Peyer's patch (tissue), 4 donors: ENCODE measurements at places on chromosomes 2 and 18. TPM values are rescaled to one million over a fixed set of nuclear protein-coding genes. Genes with fewer than 3 reads are reported as not detected.

PJVK gene
- total RNA-seq = 1.7 TPM

DNA sequence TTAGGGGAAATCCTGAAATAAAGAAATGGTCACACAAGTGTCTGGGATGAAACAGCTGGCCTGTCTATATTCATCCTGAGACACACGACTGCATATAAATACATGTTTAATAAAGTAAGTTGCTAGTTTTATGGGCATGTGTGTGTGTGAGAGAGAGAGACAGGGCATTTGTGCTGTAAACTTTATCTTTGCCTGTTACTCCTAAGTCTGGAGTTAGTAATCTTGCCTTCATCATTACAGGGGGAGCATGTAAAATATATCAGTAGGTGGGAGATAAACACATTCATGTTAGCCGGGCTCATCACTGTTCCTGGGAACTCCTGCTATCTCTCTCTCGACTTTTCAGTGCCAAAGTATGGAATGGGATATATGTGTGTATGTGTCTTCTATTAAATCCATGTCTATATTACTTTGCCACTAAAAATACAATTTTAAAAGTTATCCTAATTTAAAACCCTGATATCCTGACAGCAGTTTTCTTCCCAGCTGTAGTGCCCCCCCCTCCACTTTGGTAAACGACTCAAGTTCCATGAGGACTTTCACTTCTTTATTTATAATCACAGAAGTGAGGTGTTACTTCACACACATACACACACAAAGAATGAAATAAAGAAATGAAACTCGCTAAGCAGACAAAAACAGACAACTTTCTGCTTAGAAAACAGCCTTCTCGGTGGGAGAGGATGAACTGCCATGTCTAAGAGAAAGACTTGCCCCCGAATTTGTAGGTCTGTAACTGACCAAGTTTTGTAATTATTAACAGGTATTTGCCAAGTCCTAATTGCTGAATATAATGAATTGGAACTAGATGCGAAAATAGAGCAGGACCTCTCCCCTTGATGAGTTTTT lies 947 bp downstream of the ZEB2 start:
- no peaks in the 10 kb centered on the region for H3K27me3 ChIP-seq
- no peaks in the 10 kb centered on the region for H3K4me1 ChIP-seq
- no peak for DNase-seq

GRCh38 chr18:32595832-32596231 lies 125.2 kb upstream of the GAREM1 start:
- no peaks in the 10 kb centered on the region for H3K4me1 ChIP-seq
- no peak overlapping the region for H3K27ac ChIP-seq
- no peak overlapping the region for H3K4me3 ChIP-seq

CSRNP3 gene
- 5.8 TPM for total RNA-seq

DNA sequence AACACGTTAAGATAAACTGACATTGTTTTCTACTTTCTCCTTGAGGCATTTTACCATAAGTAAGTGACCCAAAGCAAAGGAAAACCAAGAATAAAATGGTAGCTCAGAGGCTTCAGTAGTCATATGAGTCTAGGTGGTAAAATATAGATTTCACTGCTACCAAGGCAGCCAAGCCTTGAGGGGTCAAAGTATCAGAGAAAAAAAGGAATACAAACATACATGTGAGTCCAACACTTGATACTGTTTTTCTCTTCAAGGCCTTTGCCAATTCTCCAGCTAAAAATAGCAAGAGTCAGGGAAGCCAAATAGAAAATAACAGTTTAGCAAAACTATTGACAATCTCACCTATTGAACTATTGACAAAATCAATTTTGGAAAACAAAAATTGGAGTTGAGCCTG lies 925.9 kb downstream of the BCL11A start:
- H3K36me3 ChIP-seq = no peaks in the 10 kb centered on the region
- DNase-seq = no peak
- H3K27me3 ChIP-seq = no peaks in the 10 kb centered on the region
- no peak overlapping the region for H3K4me3 ChIP-seq
- H3K27ac ChIP-seq = no peak overlapping the region

GRCh38 chr2:162317058-162317742 lies 1.3 kb downstream of the IFIH1 start:
- peak overlapping the region; percentile 90 for H3K4me3 ChIP-seq
- no peak for DNase-seq
- H3K36me3 ChIP-seq = no peaks in the 10 kb centered on the region
- H3K27me3 ChIP-seq = no peaks in the 10 kb centered on the region
- H3K4me1 ChIP-seq = no peaks in the 10 kb centered on the region

- H3K4me1 ChIP-seq = no peaks in the 10 kb centered on the region
- no peak for DNase-seq
- no peaks in the 10 kb centered on the region for H3K36me3 ChIP-seq
- H3K27ac ChIP-seq = no peak overlapping the region
- no peaks in the 10 kb centered on the region for H3K27me3 ChIP-seq
- no peak overlapping the region for H3K4me3 ChIP-seq
Measured at GRCh38 chr18:61833387-61833786, 59.4 kb downstream of the RNF152 start.

DNA sequence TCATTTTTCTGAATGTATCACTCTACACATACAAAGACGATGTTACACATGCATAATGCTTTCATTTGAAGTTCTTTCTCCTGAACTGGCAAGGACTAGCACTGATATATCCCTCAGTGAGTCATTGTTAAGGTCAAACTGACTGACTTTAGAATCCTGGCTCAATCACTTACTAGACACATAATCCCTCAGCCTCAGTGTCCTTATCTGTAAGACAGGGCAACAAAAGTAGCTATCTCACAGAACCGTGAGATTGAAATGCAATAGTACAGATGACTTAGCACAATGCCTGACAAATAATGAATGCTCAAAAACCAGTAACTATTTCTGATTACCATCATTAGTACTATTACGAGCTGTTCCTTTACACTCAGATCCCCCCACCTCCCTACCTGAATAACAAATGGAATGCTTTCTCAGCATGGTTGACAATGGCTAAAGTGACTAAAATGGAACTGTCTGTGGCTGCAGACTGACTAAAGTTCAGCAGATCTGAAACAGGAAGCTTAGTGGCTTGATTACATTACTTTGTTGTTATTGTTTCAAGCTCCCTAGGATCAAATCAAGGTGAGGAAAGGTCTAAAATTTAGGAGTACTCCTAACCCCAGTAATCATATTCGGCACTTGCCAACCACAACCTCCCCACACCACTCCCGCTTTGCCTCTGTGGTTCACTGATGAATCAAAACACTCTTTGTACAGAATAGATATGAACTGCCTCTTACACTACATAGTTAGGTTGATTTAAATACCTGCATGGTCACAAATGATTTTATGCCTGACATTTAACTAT lies 35.8 kb upstream of the CACNB4 start:
- H3K27me3 ChIP-seq = no peaks in the 10 kb centered on the region
- DNase-seq = no peak
- no peak overlapping the region for H3K27ac ChIP-seq
- H3K4me1 ChIP-seq = no peaks in the 10 kb centered on the region
- H3K36me3 ChIP-seq = peaks cover 18% of the 10 kb centered on the region
- no peak overlapping the region for H3K4me3 ChIP-seq

LIMS3 gene
- total RNA-seq = 2.1 TPM

GRCh38 chr2:9631878-9632700 lies 1.3 kb upstream of the YWHAQ start:
- H3K4me3 ChIP-seq = no peak overlapping the region
- no peaks in the 10 kb centered on the region for H3K27me3 ChIP-seq
- H3K36me3 ChIP-seq = no peaks in the 10 kb centered on the region
- H3K4me1 ChIP-seq = peaks cover 22% of the 10 kb centered on the region

- no peaks in the 10 kb centered on the region for H3K36me3 ChIP-seq
- H3K27ac ChIP-seq = no peak overlapping the region
- H3K4me1 ChIP-seq = peaks cover 12% of the 10 kb centered on the region
- no peak for DNase-seq
- no peak overlapping the region for H3K4me3 ChIP-seq
Measured at GRCh38 chr18:23353459-23353858, 99.6 kb upstream of the RIOK3 start.

FSIP2 gene
- 1.7 TPM for total RNA-seq

GRCh38 chr2:199469514-199470360 lies 12.0 kb upstream of the SATB2 start:
- DNase-seq = no peak
- no peak overlapping the region for H3K4me3 ChIP-seq
- H3K27me3 ChIP-seq = no peaks in the 10 kb centered on the region
- no peak overlapping the region for H3K27ac ChIP-seq

DNA sequence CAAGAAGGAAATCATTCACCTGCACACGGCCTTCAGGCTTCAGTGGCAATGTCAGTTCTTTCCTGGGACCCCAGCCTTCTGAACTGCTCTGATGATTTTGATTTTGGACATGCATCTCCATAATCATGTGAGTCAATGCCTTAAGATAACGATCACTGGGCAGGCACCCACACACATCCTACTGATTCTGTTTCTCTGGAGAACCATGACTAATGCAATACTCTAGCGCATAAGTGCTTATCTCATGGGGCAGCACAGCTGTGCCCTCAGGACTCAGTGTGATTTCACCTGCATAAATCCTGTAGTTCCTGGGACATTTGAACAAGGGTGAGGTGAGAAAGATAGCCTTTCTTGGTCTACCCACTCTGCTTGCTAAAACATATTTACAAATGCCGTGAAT lies 144.6 kb downstream of the AKAIN1 start:
- H3K36me3 ChIP-seq = no peaks in the 10 kb centered on the region
- no peak overlapping the region for H3K27ac ChIP-seq
- no peaks in the 10 kb centered on the region for H3K27me3 ChIP-seq
- H3K4me3 ChIP-seq = no peak overlapping the region

GRCh38 chr2:71154798-71155197 lies 24.4 kb downstream of the MPHOSPH10 start:
- H3K4me3 ChIP-seq = no peak overlapping the region
- DNase-seq = no peak
- H3K4me1 ChIP-seq = no peaks in the 10 kb centered on the region
- H3K36me3 ChIP-seq = no peaks in the 10 kb centered on the region
- no peak overlapping the region for H3K27ac ChIP-seq

BCL2 gene
- 18.9 TPM for total RNA-seq

DNA sequence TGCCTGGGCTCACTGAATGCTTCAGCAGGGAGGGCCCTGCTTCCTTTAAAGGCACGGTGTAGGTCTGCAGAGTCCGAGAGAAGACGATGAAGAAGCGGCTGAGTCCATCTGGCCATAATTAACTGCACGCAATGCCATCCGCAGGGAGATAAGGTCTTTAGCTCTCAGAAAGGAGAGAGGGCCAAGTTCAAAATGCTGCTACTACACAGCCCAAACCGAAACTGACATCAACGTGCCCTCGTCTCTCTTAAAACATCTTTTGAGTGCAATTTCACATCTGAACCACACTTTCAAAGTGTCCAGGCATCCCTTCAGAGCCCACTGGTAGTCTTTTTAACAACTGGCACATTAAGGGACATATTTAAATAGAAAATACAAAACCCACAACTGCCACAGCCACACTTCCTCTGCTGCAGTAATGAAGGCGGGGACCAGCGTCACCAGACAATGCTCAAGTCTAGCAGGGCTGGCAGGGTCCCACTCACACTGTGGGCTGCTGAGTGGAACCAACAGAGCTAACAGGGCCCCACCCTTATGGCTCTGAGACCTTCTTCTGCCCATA lies 35.8 kb downstream of the ST3GAL5 start:
- peak overlapping the region; percentile 84 for H3K27ac ChIP-seq
- H3K4me3 ChIP-seq = no peak overlapping the region
- peak; percentile 87 for DNase-seq
- peaks cover 9% of the 10 kb centered on the region for H3K4me1 ChIP-seq
- no peaks in the 10 kb centered on the region for H3K27me3 ChIP-seq

ARHGEF33 gene
- 1.3 TPM for total RNA-seq

GRCh38 chr2:47014564-47015051 lies 99.0 kb upstream of the MCFD2 start:
- no peak overlapping the region for H3K4me3 ChIP-seq
- H3K36me3 ChIP-seq = no peaks in the 10 kb centered on the region
- peak overlapping the region; percentile 23 for H3K27ac ChIP-seq
- no peak for DNase-seq
- H3K27me3 ChIP-seq = no peaks in the 10 kb centered on the region

DNA sequence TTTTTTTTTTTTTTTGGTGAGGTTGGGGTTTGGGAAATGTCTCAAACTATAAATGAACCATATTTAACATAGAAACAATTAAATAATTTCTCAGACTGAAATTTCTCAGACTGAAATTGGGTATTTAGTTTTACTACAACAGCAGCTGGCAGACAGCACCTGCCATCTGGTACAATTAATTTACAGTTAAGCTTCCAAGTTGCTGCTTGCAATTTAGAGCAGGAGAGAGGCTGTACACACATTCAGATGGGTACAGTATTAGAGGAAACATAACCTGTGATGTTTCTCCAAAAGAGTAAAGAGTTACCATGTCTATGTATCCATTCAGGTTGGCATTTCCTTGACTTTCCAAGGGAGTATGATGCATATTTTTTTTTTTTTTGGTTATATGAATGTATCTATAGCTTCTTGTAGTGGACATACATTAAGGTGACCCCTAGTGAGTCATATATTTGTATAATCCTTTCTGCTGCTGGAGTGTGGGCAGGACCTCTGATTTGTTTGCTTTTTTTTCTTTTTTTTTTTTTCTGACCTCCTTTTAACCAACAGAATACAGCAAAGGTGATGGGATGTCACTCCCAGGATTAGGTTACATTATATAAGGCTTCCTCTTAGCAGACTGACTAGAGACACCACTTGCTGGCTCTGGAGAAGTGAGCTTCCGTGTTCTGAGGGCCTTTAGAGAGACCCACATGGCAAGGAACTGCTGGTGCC lies 201.7 kb downstream of the PTH2R start:
- no peak overlapping the region for H3K4me3 ChIP-seq
- no peaks in the 10 kb centered on the region for H3K36me3 ChIP-seq
- no peak for DNase-seq
- H3K27ac ChIP-seq = no peak overlapping the region

- H3K27ac ChIP-seq = no peak overlapping the region
- H3K4me3 ChIP-seq = no peak overlapping the region
- peaks cover 5% of the 10 kb centered on the region for H3K27me3 ChIP-seq
- no peaks in the 10 kb centered on the region for H3K4me1 ChIP-seq
- H3K36me3 ChIP-seq = no peaks in the 10 kb centered on the region
Measured at GRCh38 chr2:130251873-130252620, 53.8 kb upstream of the TUBA3E start.

DNA sequence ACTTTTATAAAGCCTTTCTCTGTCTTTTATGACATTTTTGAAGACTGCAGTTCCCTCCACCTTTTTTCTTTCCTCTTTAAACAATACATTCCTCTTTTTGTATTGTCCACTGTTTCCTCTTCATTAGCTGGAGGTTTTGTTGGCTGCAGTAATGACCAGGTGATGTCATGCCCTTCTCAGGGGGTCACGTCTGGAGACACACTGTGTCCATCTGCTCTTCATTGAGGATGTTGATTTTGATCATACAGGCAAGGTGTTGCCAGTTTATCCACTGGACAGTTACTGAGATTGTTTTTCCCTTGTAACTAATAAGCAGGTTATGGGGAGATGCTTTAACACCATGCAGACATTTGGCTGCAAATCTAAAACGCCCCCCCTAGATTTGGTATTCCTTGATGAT lies 19.8 kb downstream of the ZNF407 start:
- no peak overlapping the region for H3K4me3 ChIP-seq
- H3K36me3 ChIP-seq = no peaks in the 10 kb centered on the region
- no peaks in the 10 kb centered on the region for H3K27me3 ChIP-seq
- no peaks in the 10 kb centered on the region for H3K4me1 ChIP-seq

- H3K4me3 ChIP-seq = no peak overlapping the region
- no peak overlapping the region for H3K27ac ChIP-seq
- no peaks in the 10 kb centered on the region for H3K27me3 ChIP-seq
- H3K36me3 ChIP-seq = no peaks in the 10 kb centered on the region
- peaks cover 7% of the 10 kb centered on the region for H3K4me1 ChIP-seq
Measured at GRCh38 chr2:239464166-239465016, 63.6 kb upstream of the HDAC4 start.

FOXI3 gene
- total RNA-seq = not detected
